Kasumi-1 (cell line): ENCODE measurements at places on chromosomes 11 and 22.

DNA sequence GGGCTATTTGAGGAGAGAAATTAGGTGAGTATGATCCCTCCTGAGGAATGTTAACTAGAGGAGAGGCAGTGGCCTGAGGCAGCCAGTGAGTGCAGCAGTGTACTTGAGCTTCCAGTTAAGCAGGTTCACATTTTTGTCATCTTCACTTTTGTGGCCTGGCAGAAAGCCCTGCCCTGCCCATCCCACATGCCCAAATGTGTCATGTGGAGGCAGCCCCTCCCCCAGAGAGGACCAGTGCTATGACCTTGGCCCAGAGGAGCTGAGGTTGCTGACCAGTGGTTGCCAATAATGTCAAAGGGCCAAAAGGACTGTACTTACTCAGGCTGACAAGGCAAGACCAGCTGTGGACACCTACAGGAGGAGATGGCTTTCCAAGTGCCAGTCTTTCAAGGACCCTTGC is 17.6 kb upstream of the GRK2 start:
- DNase-seq: no peak

DNA sequence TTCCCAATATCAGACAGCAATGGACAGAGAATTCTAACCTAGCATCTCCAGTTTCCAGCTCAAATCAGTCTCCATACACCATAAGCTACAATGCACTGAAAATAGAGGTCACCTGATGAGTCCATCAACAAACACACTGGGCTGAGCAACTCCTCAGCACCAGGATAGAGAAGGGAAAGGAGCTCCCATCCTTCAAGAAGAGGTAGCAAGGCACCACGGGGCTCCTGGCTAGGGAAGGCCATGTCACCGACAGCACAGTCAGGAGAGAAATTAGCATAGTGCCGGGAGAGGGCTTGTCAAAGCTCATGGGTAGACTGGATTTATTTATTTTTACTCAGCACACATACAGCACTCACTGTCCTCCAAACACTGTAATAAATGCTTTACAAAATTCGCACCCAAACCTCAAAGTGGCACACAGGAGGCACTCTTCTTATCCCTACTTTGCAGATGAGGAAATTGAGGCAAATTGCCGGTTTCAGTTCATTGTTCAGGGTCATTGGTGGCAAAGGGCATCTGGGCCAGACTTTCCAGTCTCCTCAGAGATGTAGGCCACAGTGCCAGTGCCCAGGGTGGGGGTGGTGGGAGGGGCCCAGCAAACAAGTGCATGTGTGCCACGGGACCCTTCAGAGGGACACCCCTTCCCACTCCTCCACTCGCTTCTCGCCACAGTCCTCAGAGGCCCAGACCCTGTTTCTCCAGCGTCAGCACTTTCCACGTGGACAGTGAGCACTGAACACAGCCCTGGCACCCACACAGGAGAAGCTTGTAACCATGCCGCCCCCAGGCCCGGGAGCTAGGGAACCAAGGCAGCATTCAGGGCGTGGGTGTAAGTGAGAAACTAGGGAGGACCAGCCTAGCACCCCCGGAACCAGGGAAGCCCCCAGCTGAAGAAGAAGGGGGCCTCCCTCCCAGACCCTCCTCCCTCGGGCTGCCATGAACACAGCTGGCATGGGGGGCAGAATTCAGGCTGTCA is 1417.4 kb downstream of the TBC1D22A start:
- DNase-seq: no peak

DNA sequence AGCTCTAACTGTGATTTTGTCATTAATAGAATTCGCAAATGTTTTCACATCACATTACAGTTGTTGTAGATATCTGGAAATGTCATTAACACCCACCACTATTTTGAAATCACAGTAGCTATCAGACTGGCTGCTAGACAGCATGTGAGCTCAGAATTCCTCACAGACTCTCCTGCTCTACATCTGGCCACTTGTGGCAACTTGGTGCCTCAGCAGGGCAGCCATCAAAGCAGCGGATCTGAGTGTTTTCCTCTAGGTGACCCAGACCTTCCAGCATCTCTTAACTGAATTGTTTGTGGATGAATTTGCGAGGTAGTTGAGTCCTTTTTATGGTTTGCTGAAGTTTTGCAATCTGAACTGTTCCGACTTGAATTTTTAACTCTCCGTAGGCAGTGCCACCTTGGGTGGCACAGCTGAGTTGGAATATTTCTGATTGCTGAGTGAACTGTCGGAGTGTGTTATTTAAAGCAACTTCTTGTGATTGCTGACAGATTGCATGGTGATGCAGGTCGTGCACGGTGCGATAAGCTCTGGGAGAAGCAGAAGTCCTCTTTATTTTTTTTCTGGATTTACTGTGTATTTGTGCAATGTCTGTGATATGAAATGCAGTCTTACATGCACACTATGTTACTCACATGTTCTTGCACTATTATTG is 114.0 kb upstream of the PLET1 start:
- no peak for DNase-seq

DNA sequence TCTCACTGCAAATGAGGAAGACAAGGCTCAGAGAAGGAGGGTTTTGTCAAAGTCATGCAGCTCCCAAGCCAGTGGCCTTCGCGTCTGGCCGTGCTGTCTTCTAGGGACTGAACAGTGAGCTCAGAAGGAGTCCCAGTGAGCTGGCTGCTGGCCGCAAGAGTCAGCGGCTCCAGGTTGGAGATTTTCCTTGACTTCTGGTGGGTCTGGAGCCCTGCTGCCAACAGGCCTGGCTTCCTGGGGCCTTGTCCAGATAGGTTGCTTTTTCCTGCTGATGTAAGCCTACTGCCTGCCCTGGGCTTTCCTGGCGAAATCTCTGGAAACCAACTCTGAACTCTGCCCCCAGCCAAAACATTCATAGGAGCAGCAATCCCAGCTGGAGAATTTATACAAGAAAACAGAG is 272.7 kb upstream of the CADM1 start:
- DNase-seq: no peak

- no peak for DNase-seq
Observed at GRCh38 chr11:34634694-34635062, 13.8 kb downstream of the EHF start.

DNA sequence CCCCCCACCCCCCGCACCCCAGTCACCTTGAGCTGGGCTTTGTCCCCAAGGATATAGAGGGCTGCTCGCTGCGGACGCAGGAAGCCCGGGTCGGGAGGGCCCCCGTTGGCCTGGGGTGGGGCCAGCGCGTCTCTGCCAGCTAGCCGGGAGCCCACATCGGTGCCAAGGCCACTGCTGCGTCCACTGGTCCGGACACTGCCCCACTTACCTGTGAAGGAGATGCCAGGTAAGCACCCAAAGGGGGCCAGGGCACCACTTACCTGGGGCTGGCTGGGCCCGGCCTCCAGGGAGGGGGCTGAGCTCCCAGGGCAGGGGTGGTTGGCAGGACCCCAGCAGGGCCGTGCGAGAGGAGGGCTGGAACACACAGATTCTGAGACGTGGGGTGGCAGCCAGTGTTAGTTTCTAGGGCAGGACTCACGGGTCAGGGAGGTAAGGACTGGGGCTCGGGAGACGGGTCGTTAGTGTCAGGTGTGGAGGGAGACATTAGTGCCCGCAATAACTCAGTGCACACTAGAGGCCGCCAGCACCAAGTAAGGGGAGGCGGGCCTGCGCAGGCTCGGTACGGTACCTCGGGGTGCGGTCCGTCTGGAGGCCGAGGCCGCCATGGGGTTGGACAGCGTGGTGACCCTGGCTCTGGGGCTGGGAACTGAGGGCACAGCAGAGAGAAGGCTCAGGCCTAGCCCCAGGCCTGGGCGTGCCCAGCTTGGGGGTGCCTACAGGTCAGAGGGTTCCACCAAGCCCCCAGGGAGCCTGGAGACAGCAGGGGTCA is 18.2 kb downstream of the SBF1 start:
- DNase-seq: no peak

DNA sequence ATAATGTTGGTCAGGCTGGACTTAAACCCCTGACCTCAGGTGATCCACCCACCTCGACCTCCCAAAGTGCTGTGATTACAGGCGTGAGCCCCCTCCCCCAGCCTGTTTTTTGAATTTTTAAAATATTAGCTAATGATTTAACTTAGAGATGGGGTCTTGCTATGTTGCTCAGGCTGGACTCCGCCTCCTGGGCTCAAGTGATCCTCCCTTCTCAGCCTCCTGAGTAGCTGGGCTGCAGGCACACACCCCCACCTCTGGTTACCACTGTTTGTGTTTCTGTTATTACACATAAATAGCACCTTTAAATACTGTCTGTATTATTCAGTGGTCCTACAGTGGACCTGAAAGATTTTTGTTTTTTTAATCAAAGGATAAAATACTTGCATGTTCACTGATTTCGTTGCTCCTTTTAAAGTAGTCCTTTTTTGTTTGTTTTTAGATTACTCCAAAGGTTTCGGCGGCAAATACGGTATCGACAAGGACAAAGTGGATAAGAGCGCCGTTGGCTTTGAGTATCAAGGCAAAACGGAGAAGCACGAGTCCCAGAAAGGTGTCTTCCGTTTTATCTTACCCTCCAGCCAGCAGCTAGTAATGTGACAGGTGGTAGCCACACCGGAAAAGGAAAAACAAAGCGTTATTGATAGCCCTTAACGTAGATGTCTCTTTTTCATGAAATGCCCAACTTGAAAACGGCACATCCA is 21.1 kb downstream of the CTTN start:
- DNase-seq: no peak

DNA sequence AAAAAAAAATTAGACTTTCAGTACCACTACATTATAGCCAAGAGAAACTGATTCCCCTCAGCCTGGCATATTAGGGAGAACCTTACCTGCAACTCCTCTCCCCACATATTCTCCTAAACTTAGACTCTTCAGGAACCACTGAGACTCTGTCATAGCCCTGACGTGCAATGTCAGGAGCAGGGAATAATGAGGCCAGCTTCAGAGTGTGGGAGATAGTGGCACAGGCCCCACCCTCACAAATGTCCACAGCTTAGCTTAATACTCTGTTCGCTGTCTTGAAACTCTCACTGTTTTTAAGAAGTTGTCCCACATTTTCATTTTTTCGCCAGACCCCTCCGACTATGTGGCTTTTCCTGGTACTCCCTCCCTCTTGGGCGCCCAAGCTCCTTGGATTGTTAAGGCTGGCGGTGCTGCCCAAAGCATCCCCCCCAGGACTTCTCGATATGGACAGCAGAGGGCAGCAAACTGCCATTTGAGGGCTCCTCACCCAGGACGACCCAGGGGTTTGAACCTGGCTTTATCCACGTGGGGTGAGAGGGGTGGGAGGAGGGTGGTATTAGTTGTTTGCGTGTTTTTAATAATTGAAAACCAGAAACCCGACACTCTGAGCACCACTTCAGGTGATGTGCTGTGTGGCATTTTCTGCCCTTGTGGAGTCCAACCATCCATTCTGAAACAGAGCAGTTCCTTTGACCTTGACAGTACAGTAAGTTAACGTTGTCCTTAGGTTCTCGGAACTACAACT is 45.2 kb upstream of the RASSF10 start:
- peak; percentile 52 for DNase-seq

DNA sequence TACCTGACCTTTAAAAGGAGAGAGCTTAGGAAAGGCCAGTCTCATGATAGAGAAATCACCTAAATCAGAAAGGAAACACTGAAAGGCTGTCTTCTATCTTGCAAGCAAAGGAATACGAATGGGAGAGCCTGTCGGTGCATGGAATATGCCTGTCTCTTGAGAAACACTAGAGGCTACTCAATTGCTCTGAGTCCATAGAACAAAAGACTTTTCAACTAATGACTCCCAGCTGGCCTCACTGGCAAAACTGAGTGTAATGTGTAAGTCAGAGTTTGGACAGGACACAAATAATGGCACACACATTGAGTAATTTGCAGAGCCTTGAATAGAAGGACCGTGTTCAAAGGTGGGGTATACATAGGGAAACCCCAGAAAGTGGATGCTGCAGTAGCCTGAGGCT is 171.0 kb upstream of the ARHGAP20 start:
- no peak for DNase-seq

GRCh38 chr11:130580372-130580771 is 131.9 kb downstream of the ADAMTS15 start:
- DNase-seq: no peak

DNA sequence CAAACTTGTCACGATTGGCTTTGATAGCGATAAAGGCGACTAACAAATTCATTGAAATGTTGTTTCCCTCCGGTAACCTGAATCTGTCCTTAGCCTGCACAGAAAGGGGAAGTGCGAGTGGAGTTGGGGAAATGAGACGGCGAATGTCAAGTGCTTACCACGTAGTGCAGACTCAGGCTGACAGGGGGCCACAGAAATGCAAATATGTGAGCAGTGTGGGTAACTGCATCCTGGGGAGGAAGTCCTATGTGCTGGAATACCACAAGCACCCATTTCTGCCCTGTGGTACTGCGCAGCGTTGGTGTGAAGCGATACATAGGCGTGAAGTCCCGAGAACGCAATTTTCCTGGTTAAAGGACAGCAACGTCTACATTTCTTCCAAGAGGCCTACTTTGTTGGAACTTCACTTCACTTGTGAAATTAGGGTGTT is 869 bp upstream of the EIF4ENIF1 start:
- peak; percentile 96 for DNase-seq

GRCh38 chr11:116478205-116478604 is 294.6 kb downstream of the BUD13 start:
- no peak for DNase-seq

DNA sequence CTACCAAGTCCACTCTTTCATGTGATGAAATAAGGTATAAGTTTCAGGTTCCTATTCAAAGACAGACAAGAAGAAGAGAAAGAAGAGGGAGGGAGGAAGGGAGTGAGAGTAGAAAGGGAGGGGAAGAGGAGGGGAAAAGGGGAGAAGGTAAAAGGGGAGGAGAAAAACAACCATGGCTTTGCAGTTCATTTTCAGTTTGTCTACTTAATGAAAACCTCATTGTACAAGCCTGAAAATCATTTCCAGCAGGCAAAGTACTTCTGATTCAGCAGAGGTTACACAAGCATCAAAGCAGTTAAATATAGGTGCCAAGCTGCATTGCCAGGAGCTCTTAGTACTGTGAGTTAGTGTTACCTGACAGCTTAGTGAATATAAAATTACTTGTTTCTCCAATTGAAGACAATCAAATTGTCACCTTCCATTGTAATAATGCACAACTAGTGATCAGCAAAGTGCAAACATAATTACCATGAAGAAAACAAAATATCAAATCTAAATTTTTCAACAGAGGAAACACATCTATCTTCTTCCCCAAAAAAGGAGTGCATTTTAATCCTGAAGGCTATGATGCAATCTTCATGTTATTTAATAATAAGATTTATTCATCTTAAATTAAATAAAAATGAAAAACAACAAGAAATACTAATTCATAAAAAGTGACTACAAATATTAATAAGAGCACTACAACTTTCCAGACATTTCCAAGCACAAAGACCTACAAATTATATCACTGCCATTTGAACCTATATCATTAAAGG is 8.2 kb downstream of the SOX6 start:
- no peak for DNase-seq

- peak; percentile 64 for DNase-seq
Observed at GRCh38 chr22:19974268-19974861, 32.7 kb upstream of the TXNRD2 start.

- no peak for DNase-seq
Observed at GRCh38 chr11:18191376-18191775, 18.7 kb downstream of the MRGPRX4 start.

- DNase-seq: no peak
Observed at GRCh38 chr11:70466596-70466995, 68.3 kb downstream of the CTTN start.
